ENCODE measurements at places on chromosomes 16 and 17. TPM values are rescaled to one million over a fixed set of nuclear protein-coding genes. Genes with fewer than 3 reads are reported as not detected.

Gene MT1A
- not detected for total RNA-seq

Gene TBX4
- not detected for total RNA-seq

Gene PSMD12
- 22.5 TPM for total RNA-seq

Gene UBALD2
- 6.8 TPM for total RNA-seq

Gene SOX15
- 0.13 TPM for total RNA-seq

Gene WNT9B
- not detected for total RNA-seq

Gene ACSM3
- 0.13 TPM for total RNA-seq

Gene PDILT
- total RNA-seq, result not detected

Gene HOXB7
- total RNA-seq, result 7.1 TPM

DNA sequence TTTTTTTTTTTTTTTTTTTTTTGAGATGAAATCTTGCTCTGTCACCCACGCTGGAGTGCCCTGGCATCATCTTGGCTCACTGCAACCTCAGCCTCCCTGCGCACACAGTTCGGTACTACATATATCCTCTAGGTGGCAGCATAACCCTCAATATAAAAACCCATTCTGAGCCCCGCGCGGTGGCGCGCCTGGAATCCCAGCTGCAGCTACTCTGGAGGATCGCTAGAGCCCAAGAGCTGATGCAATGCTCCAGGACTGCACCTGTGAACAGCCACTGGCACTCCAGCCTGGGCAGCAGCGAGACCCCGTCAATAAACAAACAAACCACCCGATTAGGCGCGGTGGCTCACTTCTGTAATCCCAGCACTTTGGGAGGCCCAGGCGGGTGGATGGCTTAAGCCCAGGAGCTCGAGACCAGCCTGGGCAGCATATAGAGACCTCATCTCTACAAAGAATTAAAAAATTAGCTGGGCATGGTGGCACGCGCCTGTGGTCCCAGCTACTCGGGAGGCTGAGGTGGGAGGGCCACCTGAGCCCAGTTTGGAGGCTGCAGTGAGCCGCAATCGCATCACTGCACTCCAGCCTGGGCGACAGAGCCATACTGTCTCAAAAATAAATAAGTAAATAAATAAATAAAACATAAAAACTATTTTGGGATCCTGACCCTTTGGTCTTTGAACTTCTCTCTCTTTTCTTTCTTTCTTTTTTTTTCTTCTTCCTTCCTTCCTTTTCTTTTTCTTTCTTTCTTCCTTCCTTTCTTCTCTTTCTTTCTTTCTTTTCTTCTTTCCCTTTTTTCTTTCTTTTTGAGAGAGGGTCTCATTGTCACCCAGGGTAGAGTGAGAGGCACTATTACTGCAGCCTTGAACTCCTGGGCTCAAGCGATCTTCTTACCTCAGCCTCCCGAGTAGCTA lies 15.4 kb upstream of the AKAP10 start:
- DNase-seq, result peak; percentile 74

DNA sequence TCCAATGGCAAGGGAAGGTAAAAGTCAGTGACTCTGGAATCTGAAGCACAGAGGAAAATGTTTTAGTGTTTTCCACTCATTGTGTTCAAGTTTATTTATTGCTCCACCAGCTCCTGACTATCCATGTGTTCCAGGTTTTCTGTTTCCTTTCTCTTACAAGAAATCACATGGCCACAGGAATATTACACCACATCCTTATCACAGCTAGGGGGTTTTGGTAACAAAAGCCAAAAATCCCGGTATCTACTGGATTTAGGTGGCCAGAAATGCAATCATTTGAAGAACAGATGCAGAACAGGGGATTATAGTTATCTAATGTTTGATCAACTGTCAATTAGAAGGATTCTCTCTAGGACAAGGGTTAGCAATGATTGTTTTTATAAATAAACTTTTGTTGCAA lies 47.9 kb downstream of the STH start:
- peak; percentile 68 for DNase-seq

- no peak for DNase-seq
These were observed 59.8 kb downstream of the ANKFN1 start for GRCh38 chr17:56213031-56213430.

- no peak for DNase-seq
These were observed 20.5 kb downstream of the USP7 start for GRCh38 chr16:8943001-8943763.

DNA sequence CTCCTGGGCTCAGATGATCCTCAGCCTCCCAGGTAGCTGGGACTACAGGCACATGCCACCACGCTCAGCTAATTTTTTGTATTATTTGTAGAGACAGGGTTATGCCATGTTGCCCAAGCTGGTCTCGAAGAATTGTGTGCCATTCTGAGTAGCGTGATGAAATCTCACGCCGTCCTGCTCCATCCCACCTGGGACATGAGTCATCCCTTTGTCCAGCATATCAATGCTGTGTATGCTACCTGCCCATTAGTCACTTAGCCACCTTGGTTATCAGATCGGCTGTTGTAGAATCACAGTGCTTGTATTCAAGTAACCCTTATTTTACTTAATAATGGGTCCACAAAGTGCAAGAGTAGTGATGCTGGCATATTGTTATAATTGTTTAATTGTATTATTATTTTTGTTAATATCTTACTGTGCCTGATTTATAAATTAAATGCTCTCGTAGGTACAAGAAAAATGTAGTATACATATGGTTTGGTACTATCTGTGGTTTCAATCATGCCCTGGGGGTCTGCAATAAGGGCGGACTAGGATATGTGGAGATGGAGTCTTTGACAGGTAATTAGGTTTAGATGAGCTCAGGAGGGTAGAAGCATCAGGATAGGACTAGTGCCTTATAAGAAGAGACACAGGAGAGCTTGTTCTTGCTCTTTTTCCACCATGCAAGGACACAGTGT lies 26.6 kb upstream of the SLC13A2 start:
- DNase-seq, result no peak

GRCh38 chr17:79558091-79558900 lies 52.6 kb downstream of the RBFOX3 start:
- no peak for DNase-seq

DNA sequence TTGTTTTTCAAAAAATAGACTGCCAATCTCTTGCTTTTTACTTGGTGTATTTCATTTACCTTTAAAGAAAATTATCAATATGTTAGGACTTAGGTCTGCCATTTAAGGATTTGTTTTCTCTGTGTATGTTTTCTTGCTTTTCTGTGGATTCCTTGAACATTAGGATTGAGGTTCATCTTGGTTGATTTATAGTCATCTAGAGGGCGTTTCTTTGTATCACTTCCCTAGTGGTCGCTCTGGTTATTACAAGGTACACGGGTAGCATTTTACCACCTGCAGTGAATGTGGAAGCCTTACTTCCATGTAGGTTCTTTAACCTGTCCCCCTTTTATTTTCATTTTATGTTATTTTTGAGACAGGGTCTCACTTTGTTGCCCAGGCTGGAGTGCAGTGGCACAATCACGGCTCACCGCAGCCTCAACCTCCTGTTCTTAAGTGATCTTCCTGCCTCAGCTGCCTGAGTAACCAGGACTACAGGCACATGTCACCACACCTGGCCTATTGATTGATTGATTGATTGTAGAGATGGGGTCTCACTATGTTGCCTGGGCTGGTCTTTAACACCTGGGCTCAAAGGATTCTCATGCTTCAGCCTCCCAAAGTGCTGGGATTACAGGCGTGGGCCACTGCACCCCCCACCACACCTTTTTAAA lies 35.2 kb upstream of the CBX4 start:
- peak; percentile 10 for DNase-seq

- DNase-seq, result no peak
These were observed 49.0 kb upstream of the PIK3R6 start for GRCh38 chr17:8916466-8916865.

DNA sequence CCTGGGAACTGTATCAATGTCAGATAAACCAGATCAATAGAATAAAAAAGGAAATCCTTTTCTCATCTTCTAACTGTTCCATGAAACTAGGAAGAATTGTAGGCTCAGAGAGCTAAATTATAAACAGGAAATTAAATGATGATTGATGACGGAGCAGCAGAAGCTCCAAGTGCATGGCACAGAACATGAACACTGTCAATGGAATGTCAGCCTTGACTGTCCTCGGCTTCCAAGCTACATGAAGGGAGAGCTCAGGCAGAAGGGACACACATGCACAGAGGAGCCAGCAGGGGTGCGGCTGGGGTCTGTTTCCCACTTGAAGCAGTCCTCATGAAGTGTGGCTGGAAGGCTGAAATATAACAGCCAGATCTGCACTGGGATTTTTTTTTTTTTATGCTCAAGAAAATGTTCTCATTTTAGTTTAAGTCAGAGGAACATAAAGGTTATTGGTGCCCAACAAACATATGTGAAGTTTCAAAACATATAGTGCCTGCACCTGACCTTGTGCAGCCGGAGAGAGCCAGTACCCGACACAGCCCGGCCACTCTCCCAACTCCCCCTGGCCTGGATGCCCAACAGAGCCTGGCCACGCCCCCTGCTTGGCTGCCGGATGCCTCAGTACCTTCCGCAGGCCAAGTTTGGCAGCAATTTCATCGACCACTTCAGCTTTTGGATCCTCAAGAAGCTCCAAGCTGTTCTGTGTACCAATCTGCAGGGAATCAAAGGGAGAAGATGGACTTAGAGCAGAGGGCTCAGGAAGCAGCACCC lies 37.0 kb downstream of the NPLOC4 start:
- DNase-seq, result peak; percentile 62

DNA sequence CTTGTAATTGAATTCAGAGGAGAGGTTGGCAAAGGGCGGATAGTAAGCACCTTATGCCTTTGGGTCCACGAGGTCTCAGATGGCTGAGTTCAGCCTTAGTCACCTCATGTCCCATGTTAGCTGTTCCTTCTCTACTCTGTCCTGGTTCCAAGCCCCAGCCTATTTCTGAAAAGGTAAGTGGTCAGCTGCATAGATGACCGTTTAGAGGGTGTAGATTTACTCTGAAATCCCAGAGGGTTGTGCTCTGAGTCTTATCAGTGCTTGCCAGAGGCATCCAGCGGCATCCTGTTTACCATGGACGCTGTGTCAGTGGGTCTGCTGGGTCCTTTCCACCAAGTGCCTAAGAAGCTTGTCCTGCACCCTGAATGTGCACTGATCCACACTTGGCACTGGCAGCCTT lies 1.9 kb downstream of the ZNF778 start:
- DNase-seq, result no peak

DNA sequence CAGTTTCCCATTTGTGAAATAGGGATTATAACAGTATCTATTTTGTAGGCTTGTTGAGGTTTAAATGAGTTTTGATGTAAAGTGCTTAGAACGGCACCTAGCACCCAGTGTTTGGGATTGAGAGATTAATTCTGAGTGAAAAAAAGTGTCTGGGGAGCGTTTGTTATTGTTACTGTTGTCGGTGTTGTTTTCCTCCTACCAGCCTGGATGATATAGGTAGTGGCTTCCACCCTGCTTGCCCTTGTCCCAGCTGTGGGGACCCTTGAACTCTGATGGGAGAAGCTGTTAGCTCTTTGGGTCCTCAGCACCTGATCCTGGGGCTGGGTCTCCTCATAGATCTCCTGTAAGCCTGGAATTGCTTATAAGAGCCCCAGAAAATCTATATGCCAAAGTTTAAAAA lies 4.9 kb downstream of the FMNL1 start:
- DNase-seq, result no peak

DNA sequence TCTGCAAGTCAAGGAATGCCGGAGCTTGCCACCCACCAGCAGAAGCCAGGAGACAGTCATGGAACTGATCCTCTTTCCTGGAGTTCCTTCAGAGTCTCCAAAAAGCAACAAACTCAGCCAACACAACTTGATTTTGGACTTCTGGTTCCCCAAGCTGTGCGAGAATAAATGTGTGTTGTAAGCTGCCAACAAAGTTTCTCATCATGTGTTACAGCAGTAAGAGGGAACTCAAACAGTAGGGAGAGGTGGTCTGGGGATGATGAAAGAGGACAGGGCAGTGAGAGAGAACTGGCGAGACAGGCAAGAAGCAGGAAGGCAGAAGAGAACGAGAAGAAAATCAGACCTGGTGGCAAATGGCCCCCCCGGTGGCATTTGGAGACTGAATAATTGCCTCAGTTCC lies 204.9 kb downstream of the MAF start:
- no peak for DNase-seq

Measured in dermis microvascular lymphatic vessel endothelial cell (primary cell).